NCI-H1417 (cell line): ENCODE measurements at places on chromosomes 16 and 17.

- DNase-seq, result no peak
Observed at GRCh38 chr16:54411544-54411943, 125.0 kb upstream of the IRX3 start.

DNA sequence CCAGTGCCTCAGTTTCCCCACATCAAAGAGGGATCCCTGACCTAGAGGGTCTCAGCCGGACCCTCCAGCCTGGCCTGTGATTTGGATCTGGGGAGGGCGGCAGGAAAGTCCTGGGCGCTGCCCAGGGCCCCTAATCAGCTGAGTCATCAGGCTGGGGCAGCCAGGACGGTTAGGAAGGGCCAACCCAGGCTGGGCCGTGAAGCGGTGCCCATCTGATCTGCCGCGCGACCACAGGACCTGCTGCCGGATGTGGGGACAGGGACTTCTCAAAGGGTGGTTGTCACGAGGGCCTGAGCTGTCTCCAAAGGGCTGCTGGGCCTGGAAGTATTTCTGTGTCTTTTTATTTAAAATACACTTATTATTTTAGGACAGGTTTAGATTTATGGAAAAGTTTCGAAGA lies 4.4 kb downstream of the TPSAB1 start:
- no peak for DNase-seq

GRCh38 chr16:2082983-2083364 lies 35.2 kb downstream of the TSC2 start:
- DNase-seq, result no peak

- DNase-seq, result no peak
Observed at GRCh38 chr16:27433636-27434035, 31.7 kb downstream of the IL21R start.
